ENCODE measurements at places on chromosomes 16 and 17. TPM values are rescaled to one million over a fixed set of nuclear protein-coding genes. Genes with fewer than 3 reads are reported as not detected.

MYH8 gene
- total RNA-seq: not detected

TBC1D3B gene
- total RNA-seq: 0.54 TPM

HOXB5 gene
- total RNA-seq: not detected

DPEP3 gene
- 18.4 TPM for total RNA-seq

C1QTNF8 gene
- not detected for total RNA-seq

GPR139 gene
- 1.8 TPM for total RNA-seq

DLX4 gene
- 0.58 TPM for total RNA-seq

METRN gene
- total RNA-seq: 36.9 TPM

CTRB1 gene
- not detected for total RNA-seq

ACE gene
- total RNA-seq: 5.4 TPM

KRTAP4-4 gene
- not detected for total RNA-seq

CA7 gene
- total RNA-seq: 2.5 TPM

LGALS9B gene
- total RNA-seq: not detected

LRRC46 gene
- total RNA-seq: 0.35 TPM

TNS4 gene
- 4.9 TPM for total RNA-seq

ARL4D gene
- total RNA-seq: 8.7 TPM

Measured in GM23338 (cell line).